ENCODE measurements at places on chromosomes 16 and 17. TPM values are rescaled to one million over a fixed set of nuclear protein-coding genes. Genes with fewer than 3 reads are reported as not detected.

MFSD6L gene
- total RNA-seq, result not detected

DLX4 gene
- total RNA-seq, result not detected

TRIM37 gene
- total RNA-seq, result 20.5 TPM

BAIAP3 gene
- total RNA-seq, result 0.35 TPM

STRADA gene
- total RNA-seq, result 13.1 TPM

NACA2 gene
- total RNA-seq, result not detected

CACNG1 gene
- total RNA-seq, result not detected

MYH3 gene
- total RNA-seq, result 0.22 TPM

MAPT gene
- 23.0 TPM for total RNA-seq

DNA sequence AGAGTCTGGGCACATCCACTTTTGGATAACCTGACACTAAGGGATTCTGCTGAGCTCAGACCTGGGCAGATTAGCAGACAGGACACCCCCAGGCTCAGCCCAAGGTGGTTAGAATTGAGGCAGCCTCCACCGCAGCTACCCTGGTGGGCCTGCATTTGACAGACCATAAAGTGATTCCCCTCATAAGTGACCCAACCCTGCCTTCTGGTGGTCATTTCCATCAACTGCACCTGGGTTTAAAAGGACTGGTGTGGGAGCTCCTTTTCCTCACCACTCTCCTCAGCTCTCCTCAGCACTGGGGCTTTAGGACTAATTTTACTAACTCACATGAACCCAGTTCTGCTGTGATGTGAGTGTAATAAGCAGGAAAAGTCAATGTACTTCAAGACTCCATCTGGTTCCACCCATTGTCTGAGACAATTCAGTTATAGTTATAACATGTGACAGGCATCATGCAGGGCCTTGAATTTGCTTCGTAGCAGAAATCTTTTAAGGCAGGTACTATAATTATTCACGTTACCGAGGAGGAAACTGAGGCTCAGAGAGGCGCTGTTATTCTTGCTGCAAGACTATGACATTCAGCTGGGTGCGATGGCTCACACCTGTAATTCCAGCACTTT is 42.5 kb downstream of the MYH3 start:
- H3K27ac ChIP-seq, result no peak overlapping the region
- H3K36me3 ChIP-seq, result no peaks in the 10 kb centered on the region

GRCh38 chr16:48235058-48235555 is 9.0 kb upstream of the LONP2 start:
- H3K4me3 ChIP-seq, result no peak overlapping the region
- H3K27ac ChIP-seq, result no peak overlapping the region
- no peak for DNase-seq
- no peaks in the 10 kb centered on the region for H3K4me1 ChIP-seq
- H3K27me3 ChIP-seq, result no peaks in the 10 kb centered on the region

GRCh38 chr17:73427198-73427597 is 115.4 kb upstream of the CDC42EP4 start:
- H3K4me1 ChIP-seq, result peaks cover 8% of the 10 kb centered on the region
- no peak overlapping the region for H3K27ac ChIP-seq
- H3K27me3 ChIP-seq, result no peaks in the 10 kb centered on the region
- no peaks in the 10 kb centered on the region for H3K36me3 ChIP-seq
- no peak for DNase-seq

- H3K27me3 ChIP-seq, result no peaks in the 10 kb centered on the region
- no peaks in the 10 kb centered on the region for H3K4me1 ChIP-seq
- H3K27ac ChIP-seq, result no peak overlapping the region
- no peaks in the 10 kb centered on the region for H3K36me3 ChIP-seq
- H3K4me3 ChIP-seq, result no peak overlapping the region
These were observed 7.7 kb downstream of the FBXO47 start for GRCh38 chr17:38959508-38959907.

DNA sequence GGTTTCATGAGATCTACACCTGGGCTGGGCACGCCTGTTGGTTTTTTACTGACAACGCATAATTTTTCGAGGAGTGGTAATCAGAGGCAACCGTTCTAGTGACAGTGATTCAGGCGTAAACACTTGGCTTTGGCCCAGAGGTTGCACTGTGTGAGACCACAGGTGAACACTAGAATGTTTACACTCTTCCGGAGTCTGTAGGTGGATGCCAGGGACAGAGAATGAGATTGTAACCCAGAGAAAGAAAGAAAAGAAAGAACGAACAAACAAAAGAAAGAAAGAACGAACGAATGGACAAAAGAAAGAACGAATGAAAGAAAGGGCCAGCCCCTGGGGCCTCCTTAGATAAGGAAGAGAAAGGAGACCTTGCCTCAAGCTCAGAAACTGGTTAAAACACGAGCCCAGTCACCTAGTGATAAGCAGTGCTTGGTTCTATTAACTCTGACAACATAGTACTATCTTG is 113.2 kb downstream of the PRKCB start:
- DNase-seq, result no peak
- H3K4me3 ChIP-seq, result no peak overlapping the region
- H3K36me3 ChIP-seq, result no peaks in the 10 kb centered on the region
- H3K4me1 ChIP-seq, result no peaks in the 10 kb centered on the region
- H3K27ac ChIP-seq, result no peak overlapping the region

- peak overlapping the region; percentile 69 for H3K27ac ChIP-seq
- H3K27me3 ChIP-seq, result no peaks in the 10 kb centered on the region
- no peak overlapping the region for H3K4me3 ChIP-seq
- DNase-seq, result no peak
These were observed 740 bp upstream of the SLC5A10 start for GRCh38 chr17:18950944-18951905.
